ENCODE measurements at places on chromosomes 2 and 18. TPM values are rescaled to one million over a fixed set of nuclear protein-coding genes. Genes with fewer than 3 reads are reported as not detected.

The SP9 gene
- not detected for total RNA-seq

The SP140 gene
- total RNA-seq: 0.10 TPM

The MIB1 gene
- total RNA-seq: 23.5 TPM

The ERFE gene
- total RNA-seq: 64.1 TPM

The SKA1 gene
- total RNA-seq: 1.7 TPM

The CHRNA1 gene
- total RNA-seq: 1.9 TPM

The PRKAG3 gene
- not detected for total RNA-seq

The ATP9B gene
- total RNA-seq: 18.6 TPM

The RRM2 gene
- total RNA-seq: 21.4 TPM

The TGIF1 gene
- total RNA-seq: 93.5 TPM

The TUBB8B gene
- total RNA-seq: not detected

The KLHL30 gene
- not detected for total RNA-seq

The PCARE gene
- not detected for total RNA-seq

The IL36RN gene
- not detected for total RNA-seq

The CFC1 gene
- total RNA-seq: not detected

The IL36A gene
- not detected for total RNA-seq

The VWC2L gene
- not detected for total RNA-seq

The TAF4B gene
- 1.9 TPM for total RNA-seq

DNA sequence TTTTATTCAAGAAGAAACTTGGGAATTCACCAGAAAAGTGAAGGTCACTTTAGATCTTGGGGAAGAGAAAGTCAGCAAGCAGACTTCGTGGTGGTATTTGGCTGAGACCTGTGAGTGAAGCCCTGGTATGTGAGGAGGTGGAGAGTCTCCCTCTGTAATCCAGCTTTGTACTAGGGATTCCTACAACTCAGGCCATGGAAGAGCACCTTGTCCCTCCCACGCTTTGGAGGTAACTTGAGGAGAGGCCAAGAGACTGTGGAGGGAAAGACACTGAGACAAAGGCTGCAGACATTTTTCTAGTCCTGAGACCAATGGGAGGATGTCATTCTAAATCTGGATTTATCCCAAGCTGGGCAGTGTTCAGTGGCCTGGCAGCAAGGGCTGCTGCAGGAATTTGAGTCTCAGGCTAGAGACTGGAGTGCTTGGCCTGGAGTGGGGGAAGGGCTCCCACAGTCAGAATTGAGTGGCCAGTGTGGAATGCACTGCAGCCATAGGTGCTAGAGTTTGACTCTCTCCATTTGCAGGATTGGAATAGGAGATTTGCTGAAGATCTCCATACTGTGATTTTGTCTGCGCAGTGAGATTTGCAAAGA lies 219.0 kb downstream of the ACTR3 start:
- no peak for DNase-seq

GRCh38 chr2:37357530-37357929 lies 13.1 kb downstream of the QPCT start:
- DNase-seq: no peak

DNA sequence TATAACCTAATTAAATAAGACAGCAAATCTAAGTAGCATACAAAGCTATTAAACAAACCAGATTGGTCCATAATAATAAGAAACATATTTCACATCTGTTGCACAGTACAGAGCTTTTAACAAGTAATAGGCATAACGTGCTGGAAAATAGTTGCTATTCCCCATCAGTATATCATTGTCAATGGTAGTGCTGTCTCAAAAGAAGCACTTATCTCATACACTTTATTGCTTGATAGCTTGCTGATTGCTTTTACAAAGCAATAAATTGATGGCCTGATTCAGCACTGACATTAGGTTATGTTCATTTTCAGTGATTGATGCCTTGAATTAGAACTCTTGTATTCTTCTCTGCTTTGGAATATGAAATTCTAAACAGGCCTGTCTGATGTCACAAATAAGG lies 641.7 kb downstream of the CBLN2 start:
- DNase-seq: no peak

GRCh38 chr2:165141601-165142354 lies 62.1 kb downstream of the SCN3A start:
- no peak for DNase-seq

GRCh38 chr2:55420871-55421270 lies 1.2 kb upstream of the CCDC88A start:
- DNase-seq: no peak

GRCh38 chr2:144459937-144460336 lies 60.0 kb downstream of the ZEB2 start:
- peak; percentile 76 for DNase-seq

- DNase-seq: no peak
Observed at GRCh38 chr2:72137498-72138010, 10.1 kb downstream of the CYP26B1 start.

GRCh38 chr18:48363175-48363574 lies 46.0 kb downstream of the ZBTB7C start:
- DNase-seq: no peak

- DNase-seq: no peak
Observed at GRCh38 chr2:21404827-21405625, 281.3 kb downstream of the TDRD15 start.

DNA sequence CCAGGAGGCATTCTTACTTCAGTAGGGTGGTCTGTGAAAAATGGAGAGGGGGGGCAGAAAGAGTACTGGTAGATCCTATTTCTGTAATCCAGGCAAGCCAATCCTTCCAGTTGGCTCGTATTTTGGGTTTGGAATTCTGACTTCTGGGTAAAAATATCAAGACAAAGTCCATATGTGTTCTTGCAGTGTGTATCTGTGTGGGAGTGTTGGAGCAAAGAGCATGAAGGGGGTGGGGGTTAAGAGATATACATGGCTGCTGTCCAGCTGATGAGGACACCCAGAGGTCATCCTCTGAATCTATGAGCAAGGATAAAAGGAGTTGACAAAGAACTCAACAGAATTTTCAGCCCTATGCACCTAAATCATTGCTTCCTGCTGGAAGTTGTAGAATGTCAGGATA lies 375.8 kb upstream of the PIK3C3 start:
- DNase-seq: no peak

DNA sequence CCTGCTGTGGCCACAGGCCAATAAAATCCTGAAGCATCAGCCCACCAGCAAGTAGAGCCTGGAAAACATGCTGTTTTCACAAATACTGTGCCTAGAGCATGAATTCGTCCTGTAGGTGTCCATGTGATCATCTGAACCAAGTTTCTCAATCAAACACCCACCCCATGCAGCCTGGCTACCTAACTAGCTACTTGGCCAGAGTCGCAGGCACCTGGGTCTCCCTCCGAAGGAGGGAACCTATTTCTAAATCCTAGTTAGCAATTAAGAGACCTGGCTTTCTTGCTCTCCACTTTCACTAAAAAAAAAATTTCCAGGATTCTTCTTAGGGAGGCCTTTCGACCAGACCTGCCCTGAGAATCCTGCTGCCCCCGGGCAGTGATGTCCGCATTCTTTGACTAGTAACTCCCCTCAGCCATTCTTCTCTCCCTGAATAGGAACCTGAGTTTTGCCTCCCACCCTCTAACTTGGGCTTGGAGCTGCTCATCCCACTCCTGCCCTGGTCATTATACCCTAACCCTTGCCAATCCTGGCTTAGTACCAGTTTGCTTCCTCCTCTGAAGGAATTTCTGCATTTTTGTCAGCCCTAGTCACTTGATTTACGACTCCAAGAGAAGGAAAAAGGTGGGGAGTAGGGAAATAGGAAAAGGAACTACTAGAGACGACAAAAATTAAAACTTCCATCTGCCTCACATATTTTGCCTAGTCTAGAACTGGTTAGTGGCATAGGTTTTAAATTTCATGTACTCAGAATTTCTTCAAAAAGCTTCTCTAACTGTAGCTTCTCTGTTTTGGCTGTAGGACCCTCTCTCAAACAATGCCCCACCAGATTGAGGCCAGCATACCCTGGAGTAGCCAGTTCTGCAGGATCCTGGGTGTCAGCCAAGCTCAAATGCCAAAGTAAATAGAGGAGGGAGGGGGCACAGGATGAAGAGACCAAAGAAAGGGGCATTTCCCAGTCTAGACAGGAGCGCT lies 25.4 kb upstream of the TANK start:
- DNase-seq: peak; percentile 51

- DNase-seq: no peak
Observed at GRCh38 chr2:35887146-35887545, 468.4 kb upstream of the CRIM1 start.

GRCh38 chr2:167581961-167582574 lies 665.3 kb downstream of the STK39 start:
- no peak for DNase-seq

- DNase-seq: no peak
Observed at GRCh38 chr2:38120829-38121228, 44.9 kb upstream of the CYP1B1 start.

DNA sequence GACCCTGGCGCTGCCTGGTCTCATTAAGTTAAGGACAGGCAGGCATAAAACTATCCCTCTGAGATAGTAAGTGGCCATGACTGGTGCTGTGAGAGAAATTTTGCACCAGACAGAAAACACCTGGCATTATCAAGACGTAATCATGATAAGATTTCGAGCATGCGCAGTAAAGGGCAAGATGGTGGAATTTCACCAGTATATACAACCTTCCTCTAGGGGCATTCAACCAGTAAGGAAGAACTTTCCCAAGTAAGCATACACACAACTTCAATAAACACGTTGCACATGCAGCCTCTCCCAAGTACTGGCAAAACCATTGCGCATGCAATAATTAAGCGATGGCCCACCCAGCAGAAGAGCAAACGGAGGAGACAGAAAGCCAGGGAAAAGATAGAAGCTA lies 1376.4 kb upstream of the CRIM1 start:
- no peak for DNase-seq

DNA sequence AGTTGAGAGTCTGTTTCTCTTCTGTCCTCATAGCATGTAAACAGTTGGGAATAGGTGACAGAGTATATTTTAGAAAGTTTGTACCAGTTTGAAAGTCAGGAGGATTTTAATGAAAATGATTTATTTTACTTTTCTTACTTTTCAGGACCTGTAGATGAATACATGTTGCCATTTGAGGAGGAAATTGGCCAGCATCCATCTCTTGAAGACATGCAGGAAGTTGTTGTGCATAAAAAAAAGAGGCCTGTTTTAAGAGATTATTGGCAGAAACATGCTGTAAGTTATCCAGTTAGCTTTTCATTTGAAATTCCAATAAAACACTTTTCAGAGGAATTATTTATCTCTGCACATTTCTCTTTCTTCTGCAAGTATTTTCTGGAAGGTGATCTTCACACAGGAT lies 81.1 kb downstream of the ACVR2A start:
- no peak for DNase-seq

DNA sequence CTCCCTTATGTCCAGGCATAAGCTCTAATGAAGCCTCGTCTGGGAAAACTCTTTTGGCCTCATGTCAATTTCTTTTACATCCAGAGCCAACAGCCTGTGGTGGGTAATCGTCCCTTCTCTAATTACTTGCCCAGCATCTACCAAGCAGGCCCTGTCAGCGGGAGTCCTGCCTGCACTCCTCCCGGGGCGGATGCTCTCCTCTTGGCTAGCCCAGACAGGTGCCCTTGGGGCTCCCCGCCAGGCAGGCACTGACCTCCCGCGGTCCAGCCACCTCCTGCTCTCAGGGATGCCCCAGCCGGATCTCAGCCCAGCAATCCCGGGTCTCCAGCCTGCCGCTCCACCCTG lies 74.2 kb downstream of the NCAPH start:
- no peak for DNase-seq

- no peak for DNase-seq
Observed at GRCh38 chr18:73509460-73509859, 638.2 kb downstream of the FBXO15 start.

DNA sequence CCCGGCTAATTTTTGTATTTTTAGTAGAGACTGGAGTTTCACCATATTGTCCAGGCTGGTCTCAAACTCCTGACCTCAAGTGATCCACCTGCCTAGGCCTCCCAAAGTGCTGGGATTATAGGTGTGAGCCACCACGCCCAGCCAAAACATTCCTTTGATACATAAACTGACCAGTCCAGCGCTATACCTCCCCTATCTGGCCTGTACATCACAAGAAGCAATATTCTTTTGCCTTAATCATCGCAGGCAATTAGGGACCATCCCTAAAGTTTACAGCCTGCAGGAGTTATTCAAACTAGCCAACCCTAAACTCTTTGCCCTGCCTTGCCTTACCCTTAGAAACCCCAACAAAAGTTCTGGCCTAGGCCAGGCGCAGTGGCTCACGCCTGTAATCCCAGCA lies 6.8 kb upstream of the PPM1G start:
- no peak for DNase-seq

DNA sequence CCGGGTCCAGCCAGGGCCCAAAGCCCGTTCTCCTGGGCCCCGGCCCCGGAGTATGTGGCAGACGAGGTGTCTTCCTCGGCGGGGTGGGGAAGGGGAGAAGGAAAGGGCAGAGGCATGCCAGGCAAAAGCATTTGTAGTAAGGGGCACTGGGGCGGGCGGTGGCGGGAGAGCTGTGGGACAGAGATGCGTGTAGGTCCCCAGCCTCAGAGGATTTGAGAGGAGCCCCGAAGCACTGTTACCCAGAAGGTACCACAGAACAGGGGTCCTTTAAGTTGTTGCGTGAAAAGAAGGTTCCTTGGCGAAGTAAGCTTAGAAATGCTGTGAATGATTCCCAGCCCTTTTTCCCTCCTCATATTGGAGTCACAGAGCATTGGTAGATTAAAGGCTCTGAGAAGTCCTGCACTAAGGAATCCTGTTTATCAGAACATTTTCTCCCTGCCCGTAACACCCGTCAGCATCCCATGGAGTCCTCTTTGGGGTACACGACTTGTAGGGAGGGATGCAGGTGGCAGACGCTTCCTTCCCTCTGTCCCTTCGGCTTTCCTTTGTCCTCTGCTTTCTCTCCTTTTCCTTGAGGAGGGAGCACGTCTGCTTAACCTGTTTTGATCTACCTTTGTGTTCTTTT lies 12.5 kb downstream of the GAREM2 start:
- DNase-seq: no peak

GRCh38 chr2:235845245-235845644 lies 322.9 kb downstream of the GBX2 start:
- DNase-seq: no peak

- no peak for DNase-seq
Observed at GRCh38 chr2:157170299-157170698, 87.2 kb upstream of the GALNT5 start.

DNA sequence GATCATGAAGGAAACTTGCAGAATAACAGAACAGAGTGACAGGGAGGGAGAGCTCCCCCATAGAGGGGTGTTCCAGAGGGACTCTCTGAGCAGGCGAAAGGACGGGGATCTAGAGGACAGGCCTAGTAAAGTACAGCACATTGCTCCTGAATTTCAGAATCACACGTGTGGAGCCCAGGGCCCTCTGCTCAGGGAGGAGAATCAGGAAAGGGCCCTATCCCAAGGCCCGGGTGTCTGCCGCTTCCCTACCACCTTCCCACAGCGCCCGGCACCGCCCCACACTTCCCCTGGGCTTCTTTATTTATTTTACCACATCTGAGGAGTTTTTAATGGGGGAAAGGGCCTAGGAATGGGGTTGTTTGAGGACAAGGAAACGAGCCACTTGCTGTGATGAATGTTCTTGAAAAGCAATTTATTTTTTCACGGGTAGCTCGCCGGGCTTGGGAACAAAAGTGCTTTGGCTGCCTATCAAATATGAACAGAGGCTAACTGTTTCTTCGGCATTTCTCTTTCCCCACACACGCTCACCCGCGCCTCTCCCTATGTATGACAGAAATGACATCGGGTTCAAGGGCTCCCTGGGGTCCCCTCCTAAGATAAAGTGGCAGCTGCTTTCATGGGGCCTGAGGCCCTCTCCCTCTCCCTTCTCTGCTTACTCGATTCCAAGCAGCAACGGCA lies 79.3 kb upstream of the GLI2 start:
- no peak for DNase-seq

GRCh38 chr2:168443818-168444217 lies 12.3 kb upstream of the CERS6 start:
- no peak for DNase-seq

- no peak for DNase-seq
Observed at GRCh38 chr18:52219102-52219501, 120.9 kb upstream of the DCC start.

Measured in glomerular endothelial cell (primary cell).